ENCODE measurements at places on chromosomes 1 and 21. TPM values are rescaled to one million over a fixed set of nuclear protein-coding genes. Genes with fewer than 3 reads are reported as not detected.

BATF3 gene
- total RNA-seq: 0.28 TPM

MAEL gene
- total RNA-seq: 0.86 TPM

WDTC1 gene
- 21.8 TPM for total RNA-seq

HSPA6 gene
- 0.48 TPM for total RNA-seq

AJAP1 gene
- total RNA-seq: 0.63 TPM

OR2L8 gene
- not detected for total RNA-seq

KLHDC8A gene
- total RNA-seq: not detected

SFT2D2 gene
- 32.0 TPM for total RNA-seq

CFAP126 gene
- not detected for total RNA-seq

TCEANC2 gene
- total RNA-seq: 2.9 TPM

ATP1A4 gene
- not detected for total RNA-seq

PLA2G2C gene
- not detected for total RNA-seq

GRCh38 chr1:175901076-175901836, 157.9 kb upstream of the TNR start:
- no peak for DNase-seq

DNA sequence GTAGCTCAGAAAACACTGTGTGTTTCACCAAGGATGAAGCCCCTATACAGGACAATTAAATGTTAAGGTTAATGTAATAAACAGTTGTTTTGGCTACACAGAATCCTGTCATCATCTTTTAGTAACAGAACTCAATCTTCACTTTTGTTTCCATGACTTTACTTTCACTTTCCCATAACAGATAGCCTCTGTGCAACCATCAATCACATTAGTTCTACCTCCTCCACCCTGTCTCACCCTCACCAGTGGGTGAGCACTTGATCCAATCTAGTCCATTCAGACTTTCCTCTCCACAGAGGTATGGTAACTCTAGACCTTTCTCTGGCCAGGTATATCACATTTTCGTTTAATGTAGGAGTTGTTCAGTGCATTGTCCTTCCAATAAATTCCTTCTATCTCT, 1018.5 kb downstream of the ADGRL2 start:
- no peak for DNase-seq

DNA sequence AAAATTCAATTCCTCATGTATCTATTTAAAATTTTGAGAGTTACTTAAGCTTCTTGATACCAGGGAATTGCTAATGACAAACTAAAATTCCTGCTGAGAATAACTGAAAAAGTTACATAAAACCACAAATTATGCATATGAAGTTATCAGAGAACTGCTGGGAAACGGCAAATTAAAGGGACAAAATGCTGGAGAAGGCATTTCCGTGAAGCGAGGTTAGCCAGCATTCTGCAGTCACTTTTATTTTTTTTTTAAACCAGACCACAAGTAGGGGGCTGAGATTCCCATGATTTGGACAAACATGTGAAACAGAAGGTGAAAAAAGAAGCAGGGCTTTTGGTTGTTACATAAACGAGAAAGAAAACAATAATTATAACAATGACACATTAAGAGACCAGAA, 737.6 kb upstream of the CHRM3 start:
- DNase-seq: no peak

DNA sequence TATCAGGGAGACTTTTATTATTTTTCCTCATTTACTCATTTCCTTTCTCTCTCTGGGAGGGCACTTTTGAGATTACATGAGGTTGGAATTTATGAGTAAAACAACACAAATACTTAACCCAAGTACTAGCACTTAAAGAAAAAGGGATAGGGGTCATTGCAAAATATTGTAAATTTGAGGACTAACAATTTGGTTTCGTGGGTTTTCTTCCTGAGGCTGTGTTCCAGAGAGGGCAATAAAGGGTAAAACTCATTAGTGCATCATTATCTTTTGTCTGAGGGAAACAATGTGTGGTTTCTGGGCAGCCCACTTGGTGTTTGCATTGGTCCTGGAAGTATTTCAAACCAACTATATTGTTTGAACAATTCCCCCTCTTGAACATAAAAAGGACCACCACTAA, 96.5 kb downstream of the GREM2 start:
- no peak for DNase-seq

GRCh38 chr1:17438318-17439249, 893 bp downstream of the RCC2 start:
- peak; percentile 72 for DNase-seq

DNA sequence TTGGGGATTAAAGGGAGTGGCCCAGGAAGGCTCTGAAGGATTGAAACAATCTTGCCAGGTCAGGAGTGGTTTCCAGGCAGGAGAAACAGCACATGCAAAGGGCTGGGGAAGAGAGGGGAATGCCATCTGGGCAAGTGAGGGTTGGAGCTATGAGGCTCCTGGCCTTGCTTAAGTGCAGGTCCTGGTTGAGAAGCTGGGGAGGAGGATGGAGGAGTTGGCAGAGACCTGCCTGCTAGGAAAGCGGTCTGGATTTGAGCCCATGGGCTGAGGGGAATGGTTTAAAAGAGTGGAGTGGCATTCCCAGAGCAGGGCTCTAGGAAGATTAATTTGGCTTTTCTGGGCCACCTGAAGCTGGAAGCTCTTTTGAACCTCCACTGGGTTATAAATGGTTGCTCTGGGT, 9.2 kb downstream of the IGSF21 start:
- no peak for DNase-seq

DNA sequence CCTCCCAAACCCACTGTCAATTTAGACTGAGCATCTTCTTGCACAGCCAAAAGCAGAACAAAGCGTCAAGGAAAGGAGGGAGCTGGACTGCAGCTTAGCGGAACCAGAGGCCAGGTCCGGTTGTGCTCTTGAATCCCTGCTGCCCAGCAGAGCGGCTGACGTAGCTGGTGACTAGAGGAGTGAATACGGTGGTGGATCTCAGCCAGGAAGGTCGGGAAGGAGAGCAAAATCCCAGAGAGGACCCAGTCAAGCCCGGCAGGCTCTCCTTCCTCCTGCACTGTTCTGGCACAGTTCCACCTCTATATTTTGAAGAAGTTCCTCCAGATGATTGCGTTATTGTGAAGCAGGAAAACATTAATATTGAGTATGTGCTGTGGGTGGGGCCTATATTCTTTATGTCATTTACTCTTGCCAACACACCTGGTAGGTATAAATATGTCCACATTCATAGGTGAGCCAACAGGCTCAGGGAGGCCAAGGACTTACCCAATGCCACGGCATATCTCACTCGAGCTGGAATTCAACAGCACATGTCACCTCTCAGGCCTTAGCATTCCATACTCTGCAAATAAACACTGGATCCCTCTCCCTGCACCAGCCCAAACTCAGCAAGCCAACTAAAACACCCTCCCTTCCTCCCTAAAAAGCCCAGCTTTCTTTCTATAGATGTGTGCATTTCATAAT, 23.6 kb upstream of the ABCB10 start:
- DNase-seq: peak; percentile 54

GRCh38 chr1:187038784-187039183, 210.0 kb downstream of the PLA2G4A start:
- DNase-seq: no peak

DNA sequence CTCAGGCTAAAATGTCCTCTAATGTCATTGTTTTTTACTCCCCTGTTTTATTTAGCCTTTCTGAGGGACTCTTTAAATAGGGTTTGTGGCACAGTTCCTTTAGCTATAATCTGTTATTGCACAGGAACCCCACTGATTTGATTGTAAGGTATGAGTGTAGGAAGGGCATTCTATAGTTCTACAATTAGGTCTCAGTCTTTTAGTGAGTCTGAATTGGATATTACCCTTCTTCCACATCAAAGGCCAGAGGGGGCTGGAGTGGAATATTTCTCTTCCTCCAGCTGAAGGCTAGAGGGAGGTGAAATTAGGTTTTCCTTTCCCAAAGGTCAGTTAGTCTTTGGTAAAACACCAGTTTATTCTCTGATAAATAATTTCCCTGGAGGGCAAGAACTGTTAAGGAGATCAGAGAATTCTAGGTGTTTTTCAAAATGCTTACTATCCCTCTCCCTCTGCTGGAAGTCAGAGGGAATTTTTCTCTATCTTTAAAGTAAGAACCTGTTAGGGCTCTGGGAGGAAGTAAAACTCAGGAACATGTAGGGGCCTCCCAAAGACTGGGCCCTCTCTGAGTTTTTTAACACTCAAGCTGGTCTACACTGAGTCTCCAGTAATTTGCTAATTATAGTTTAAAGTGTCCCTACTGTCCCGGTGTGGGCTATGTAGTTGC, 176.3 kb upstream of the ZNHIT6 start:
- DNase-seq: no peak

DNA sequence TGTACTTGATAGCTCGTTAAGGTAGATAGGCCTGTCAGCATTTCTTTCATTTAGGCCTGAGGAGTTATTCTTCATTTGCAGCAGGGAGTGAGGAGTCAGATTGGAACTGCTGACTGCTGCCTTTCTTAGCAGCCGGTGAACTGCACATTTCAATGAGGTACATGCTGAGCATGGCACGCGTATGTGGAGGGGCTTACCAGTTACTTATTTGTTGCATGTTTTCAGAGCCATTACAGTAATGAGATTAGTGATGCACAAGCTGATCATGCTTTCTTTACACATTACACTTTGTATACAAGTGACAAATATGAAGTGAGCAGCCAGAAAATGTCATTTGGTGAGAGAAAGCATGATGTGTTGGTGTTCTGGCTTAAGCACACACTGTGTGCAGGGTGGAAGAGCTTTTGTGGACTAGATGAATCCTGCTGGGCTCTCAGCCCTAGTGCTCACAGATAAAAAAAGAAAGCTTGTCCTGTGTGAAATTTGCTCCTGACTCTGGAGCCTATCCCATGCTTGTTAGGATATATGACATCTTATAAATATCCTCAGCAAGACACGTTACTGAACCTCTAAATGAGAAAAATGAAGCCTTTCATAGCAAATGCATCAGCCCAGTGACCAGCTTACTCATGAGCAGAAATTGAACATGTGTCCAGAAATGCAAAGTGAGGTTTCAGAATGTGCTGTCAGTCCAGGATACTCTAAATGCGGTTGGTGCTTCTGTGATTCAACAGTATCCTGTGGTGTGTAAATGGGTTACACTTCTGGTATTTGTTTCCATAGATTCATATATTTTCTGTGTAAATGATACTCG, 574.7 kb upstream of the ADGRL2 start:
- DNase-seq: no peak

DNA sequence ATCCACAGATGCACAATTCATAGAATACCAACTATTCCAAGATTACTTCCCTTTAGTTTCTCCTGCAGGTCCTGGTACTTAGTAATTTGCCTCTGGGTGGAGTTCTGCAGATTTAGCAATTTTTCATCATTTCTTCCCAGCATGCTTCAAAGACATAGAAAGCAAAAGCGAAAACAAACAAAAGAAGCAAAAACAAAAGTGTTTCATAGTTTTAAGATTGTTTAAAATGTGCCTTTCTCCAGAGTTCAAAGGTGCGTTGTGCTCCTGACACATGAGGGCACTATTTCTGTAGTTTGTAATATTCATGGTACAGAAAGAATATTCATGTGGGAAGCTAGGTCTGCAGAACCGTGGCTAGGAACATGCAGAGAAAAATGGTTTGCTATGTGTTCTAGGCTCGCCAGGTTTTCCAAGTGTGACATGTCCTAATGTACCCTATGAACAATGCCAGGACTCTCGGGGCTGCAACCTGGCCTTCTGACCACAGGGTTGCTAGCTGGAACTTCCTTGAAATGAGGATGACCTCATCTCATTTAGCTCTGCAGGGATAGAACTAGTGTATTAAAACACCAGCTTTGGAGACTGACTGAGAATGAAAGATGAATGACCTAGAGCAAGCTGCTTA, 30.0 kb upstream of the RCSD1 start:
- peak; percentile 69 for DNase-seq

DNA sequence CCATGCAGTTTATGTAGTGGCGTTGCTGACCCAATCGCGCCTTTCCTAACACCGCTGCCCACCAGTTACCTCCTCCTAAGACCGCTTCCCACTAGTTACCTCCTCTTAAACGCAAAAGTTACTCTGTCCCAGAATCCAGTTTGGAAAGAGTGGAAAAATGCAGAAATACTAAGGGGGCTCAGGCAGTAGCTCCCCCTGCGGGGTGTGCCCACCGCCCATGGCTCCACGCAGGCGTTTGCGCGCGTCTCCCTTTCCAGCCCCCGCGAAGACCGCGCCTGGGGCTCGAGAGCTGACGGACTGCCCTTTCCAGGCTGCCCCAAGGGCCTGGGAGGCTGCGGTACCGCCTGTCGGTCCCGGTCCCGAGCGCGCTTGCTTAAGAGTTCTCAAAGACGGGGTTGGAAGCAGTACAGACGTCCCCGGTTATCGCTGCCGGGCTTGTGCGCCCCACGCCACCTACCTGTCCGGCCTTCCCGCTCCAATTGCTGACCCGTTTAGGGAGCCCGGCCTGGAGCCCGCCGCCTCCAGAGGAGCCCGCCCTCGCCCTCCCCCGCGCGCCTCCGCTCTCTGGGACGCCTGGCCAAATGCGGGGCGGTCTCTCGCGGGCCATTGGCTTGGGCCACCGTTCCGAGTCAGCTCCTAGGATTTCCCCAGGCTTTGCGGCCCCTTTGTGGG, 414.1 kb upstream of the ESRRG start:
- no peak for DNase-seq

DNA sequence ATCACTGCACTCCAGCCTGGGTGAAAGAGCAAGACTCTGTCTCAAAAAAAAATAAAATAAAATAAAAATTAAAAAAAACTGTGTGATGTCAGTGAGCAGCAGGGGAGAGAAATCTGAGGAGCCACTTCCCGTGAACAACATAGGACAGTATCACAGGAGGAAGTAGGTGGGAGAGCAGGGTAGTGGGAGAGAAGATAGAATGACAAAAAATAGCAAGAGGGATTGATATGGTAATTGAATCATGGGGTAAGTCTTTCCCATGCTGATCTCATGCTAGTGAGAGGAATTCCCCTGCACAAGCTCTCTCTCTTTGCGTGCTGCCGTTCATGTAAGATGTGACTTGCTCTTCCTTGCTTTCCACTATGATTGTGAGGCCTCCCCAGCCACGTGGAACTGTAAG, 81.6 kb upstream of the PBX1 start:
- no peak for DNase-seq

DNA sequence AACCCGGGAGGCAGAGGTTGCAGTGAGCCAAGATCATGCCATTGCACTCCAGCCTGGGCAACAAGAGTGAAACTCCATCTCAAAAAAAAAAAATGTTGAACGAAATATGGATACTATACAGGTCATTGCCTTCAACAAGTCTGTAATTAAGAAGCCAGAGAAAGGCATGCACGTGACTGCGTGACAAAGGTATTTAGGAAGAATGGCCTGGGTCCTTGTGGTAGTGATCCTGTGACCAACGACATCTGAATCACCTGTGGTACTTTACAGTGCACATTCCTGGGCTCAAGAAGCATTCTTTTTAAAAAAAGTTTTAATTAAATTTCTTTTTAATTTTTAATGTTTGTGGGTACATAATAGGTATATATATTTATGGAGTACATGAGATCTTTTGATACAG, 115.0 kb downstream of the GREM2 start:
- DNase-seq: no peak
